ENCODE measurements at places on chromosomes 2 and 18.

- DNase-seq, result no peak
These were observed 11.6 kb upstream of the SDC1 start for GRCh38 chr2:20236496-20236895.

- DNase-seq, result no peak
These were observed 360.6 kb upstream of the TNP1 start for GRCh38 chr2:217220228-217221013.

DNA sequence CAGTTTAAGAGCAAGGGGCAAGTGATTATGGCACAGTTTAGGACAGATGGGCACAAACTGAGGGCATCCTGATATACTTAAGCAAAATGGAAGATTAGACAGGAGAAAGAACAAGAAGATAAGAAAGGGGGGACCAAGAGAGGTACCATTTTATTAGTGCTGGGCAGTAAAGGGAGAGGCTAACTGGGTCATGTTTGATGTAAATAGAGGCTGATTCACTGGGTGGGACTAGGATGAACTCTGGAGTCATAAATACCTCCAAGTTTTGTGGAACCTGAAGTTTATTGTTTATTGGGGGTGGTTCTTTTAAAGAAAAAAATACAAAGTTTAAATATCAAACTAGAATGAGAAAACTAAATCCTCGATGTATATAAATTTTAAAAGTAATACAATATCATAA, 1067.2 kb upstream of the GYPC start:
- DNase-seq, result no peak

DNA sequence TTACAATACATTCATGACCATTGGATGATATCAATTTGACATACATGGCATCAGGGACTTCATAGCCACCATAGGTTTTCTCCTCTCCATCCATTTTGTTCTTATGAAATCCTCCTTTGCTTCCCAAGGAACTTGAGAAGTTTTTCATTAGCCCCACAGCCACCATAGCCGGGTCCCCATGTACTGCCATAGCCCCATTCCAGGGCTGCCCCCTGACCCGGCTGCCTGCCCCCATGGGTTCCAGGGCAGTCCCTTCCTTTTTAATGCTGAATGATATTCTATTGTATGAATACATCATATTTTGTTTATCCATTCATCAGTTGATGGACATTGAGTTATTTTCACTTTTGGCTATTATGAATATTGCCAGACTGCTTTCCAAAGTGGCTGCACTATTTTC, 20.4 kb downstream of the ATP6V1B1 start:
- no peak for DNase-seq

DNA sequence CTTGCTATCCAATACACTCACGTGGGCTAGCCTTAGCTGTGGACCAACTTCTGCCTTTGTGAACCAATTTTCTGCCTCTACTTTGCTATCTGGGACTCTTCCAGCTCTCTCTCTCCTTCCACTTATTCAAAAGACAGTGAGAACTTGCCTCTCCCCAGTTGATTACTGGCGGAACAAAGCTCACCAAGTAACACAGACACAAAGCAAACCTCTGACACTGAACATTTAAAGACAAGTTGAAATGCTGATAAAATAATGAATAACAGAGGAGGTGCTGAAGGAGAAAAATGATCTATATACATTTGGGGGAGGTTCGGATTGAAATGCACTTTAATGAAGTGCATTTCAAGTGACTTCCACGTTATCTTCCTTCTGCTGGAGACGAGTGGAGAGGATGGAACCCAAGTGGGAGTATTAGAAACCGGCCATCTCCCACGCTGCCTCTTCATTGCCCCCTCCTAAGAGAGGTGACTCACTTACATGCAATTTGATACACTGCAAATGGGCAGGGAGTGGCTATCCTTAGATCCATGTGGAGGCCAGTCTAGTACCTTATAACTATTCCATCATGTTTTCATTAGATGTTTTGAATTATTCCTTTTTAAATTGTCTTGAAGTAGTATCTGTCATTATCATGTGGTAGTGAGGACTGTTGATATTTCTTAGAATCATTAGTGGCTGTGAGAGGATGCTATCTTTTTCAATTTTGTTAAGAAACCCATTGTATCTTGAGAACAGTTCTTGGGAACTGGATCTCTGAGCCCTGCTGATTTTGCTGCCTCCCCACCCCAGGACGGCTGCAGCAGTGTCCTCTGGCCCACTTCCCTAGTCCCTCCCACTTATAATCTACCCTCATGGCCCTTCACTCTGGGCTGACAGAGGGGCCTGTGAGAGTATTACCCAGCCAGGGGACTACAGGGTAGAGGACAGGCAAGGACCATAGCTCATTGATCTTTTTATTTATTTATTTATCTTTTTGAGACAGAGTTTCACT, 6.0 kb upstream of the GLI2 start:
- no peak for DNase-seq

GRCh38 chr2:136653861-136654260, 111.5 kb upstream of the THSD7B start:
- DNase-seq, result no peak

DNA sequence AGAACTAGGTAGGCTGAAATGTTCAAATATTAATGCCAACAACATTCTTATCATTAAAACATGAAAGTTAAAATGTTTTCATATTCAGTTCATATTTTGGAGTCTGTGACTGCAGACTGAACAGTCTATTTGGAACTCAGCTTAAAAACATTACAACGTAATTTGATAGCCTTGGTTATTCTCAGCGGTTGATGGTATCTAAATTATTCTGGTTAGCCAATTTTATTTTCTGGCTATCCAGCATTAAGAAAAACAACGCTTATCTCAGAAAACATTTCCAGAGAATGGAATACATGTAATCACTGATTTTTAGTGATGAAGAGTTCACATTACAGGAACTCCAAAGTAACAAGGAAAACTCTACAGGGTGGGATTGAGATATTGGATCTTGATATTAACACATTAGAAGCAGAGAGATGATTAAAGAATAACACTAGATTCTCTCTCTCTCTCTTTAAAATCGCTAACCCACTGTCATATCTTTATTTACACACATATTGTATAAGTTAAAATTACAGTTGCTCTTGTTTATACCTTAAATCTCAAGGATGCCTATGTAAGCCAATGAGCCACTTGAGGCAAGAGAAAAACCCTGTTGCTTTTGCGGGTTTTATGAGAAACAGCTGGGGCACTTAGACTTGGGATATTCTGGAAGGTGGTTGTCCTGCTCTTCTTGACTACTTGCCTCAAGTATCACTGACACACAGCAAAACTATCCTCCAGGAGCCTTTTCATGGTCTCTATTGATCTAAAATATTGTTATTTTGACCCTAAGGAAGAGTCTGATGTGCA, 84.9 kb downstream of the ICOS start:
- no peak for DNase-seq

DNA sequence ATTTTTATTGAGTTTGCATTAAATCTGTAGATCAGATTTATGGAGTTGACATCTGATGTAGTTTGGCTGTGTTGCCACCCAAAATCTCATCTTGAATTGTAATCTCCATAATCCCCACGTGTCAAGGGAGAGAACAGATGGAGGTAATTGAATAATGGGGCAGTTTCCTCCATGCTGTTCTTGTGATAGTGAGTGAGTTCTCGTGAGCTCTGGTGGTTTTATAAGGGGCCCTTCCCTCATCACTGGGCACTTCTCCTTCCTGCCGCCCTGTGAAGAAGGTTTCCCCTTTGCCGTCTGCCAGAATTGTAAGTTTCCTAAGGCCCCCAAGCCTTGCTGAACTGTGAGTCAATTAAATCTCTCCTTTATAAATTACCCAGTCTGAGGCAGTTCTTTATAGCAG, 32.2 kb downstream of the ZC3H15 start:
- no peak for DNase-seq

DNA sequence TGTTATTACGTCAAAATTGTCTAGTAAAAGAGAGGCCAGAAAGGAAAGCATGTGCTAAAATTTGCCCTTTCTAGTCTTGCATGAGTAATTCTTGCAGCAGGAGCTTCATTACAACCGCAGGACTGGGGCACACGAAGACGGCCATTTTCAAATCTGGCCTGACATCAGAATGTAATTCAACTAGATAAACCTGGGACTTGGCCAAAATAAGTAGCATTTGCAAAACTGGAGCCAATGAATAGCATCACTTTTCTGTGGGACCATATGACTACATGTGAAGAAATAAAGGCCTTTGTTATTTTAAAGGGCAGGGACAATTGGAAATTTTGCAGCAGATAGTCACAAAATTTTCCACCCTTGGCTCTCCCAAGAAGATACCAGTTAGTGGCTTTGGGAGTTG, 3.0 kb upstream of the FZD7 start:
- no peak for DNase-seq

DNA sequence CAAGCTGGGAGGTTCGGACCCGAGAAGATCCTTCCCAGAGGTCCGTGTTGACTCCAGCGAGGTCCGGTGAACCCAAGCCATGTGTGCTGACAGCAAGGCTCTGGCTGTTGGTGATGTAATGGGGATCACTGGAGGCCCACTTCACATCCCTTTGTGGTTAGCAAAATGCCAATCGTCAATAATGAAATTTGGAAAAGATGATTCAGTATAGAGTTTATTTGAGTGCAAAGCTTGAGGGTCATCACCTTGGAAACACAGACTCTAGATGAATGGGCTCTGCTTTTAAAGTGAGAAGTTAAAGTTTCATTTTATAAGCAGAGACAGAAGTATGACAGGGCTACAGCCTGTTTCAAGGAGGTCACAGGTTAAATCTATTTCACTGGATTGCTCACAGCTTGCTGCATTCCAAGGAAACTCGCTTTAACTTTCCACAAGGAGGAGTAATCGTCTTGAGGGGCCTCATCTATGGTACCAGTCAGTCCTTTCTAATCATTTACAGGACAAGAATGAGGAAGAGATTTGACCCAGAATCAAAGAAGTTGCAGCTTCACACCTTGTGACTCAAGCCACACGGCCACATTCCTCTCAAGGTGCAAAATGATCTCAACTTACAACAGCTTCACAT, 140.5 kb downstream of the TPO start:
- DNase-seq, result no peak

DNA sequence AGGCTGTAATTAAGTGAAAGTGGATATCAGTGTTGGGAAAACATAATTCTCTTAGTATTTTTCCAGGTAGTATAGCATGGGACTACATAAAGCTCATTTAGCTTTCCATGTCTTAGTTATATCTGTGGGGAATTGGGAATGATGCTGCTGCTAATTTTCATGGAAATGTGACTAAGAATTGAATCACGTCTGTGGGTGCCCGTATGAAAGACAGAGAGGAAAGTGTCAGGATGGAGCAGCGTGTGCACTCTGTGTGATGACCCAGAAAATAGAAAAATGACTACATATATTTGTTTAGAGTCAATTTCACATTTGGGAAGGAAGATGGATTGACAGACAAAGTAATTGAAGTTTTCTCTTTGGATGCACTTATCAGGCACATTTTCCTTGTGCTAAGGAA, 212.1 kb downstream of the PTPRM start:
- no peak for DNase-seq

DNA sequence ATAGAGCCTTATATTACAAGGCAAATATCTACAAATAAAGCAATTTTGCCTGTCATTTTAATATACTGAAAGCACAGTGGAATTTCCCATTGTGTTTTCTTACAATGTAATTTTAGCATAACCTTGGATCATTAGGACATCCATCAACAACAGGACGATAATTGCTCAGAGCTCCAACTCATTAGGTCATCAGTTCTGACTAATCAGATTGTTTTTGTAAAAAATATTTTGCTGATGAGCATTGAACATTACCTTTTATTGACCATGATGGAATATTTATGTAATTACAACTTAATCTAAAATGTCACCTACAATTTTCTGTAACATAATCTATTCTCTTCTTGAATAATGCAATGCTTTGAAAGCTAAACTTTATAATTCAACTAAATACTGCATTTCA, 215.3 kb upstream of the DSEL start:
- DNase-seq, result no peak

- no peak for DNase-seq
These were observed 117.6 kb downstream of the MYO1B start for GRCh38 chr2:191362841-191363240.

GRCh38 chr18:35479911-35480586, 17.7 kb downstream of the INO80C start:
- DNase-seq, result no peak

DNA sequence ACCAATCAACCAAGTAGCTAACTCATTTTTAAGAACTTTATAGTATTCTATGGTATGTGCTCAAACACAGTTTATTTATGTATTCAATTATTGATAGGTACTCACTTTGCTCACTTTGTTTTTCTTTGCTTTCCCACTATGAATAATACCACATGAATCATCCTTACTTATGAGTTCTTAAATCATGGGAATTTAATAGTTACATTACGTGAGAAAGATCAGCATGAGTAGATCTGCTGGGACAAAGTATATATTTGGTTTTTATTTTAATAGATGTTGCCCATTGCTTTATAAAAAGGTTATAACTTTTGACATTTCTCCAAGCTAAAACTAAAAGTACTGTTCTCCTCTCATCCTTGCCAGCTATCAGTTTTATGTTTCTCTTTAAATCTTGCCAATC, 390.7 kb downstream of the LRATD1 start:
- DNase-seq, result no peak

DNA sequence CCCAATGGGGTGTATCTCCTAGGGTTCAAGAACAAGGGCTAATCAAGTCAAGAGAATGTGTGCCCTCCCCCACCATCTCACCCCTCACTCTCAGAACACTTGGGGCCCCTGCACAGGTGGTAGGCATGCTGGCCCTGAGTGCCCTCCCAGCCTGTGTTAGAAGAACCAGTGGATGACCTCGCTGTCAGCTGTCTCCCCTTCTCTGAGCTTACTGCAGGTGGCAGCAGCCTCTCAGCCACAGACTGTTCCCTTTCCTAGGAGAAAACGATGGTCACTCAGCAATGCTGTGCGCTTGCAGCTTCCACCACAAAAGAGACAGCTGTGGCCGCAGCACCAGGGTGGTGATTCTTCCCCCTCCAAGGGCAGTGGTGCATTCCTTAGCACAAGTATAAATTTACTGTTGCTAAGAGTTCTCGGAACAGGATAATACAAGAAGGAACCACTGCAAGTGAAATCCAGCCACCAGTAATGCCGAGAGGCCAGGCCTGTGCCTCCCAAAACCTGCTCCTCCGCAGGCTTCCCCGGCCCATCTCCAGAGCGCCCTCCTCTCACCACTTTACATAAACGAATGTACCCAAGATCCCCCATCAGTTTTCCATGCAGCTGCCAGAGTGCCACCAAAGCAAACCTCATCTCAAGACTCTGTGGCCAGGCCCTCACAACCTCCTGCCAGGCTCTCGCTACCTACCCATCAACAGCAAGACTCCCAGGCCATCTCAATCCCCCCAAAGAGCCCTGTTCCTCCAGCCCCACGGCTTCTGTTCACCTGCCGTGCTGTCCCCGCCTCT, 935 bp upstream of the RAMP1 start:
- DNase-seq, result no peak

GRCh38 chr2:47720036-47720435, 62.9 kb upstream of the MSH6 start:
- DNase-seq, result no peak

DNA sequence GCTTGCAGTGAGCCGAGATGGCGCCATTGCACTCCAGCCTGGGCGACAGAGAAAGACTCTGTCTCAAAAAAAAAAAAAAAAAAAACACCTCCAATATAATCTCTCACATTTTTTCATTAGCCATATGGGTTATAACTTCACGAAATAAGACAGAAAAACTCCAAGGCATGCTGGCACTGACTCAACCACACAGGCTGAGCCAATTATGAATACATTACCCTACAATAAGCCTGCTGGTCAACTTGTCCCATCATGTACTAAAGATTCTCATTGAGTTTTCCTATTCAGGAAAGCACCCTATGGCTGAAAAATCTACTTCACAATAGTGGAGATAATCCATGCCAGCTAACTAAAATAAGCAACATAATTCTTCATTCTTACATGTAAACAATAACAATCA, 12.8 kb upstream of the MAP3K20 start:
- DNase-seq, result no peak

- no peak for DNase-seq
These were observed 2.2 kb downstream of the SPATS2L start for GRCh38 chr2:200308546-200309295.

Data from effector CD8-positive, alpha-beta T cell (primary cell).